HCT116 (cell line): ENCODE measurements at places on chromosomes 2 and 18.

GRCh38 chr2:239691720-239692119 lies 290.9 kb upstream of the HDAC4 start:
- H3K36me3 ChIP-seq = no peaks in the 10 kb centered on the region
- no peaks in the 10 kb centered on the region for H3K4me1 ChIP-seq
- peaks cover 22% of the 10 kb centered on the region for H3K27me3 ChIP-seq
- DNase-seq = no peak

DNA sequence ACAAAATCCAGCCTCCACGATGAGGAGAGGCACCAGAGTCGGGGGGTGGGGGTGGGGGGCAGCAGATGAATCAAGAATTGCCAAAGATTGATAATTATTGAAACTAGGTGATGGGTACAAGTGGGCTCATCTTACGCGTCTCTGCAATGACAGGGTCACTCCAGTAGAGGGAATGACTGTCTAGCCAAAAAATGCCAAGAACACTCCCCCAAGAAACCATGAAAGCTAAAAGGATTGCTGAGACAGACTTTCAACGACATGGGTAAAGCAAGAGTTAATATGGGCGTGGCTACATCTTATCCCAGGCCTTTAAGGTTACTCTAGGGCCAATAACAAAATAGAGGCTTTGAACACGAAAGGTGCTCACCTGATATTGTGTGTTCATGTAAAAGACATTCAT lies 86.5 kb downstream of the STK39 start:
- H3K27ac ChIP-seq = no peak overlapping the region
- no peaks in the 10 kb centered on the region for H3K27me3 ChIP-seq
- no peak overlapping the region for H3K4me3 ChIP-seq
- no peaks in the 10 kb centered on the region for H3K36me3 ChIP-seq
- H3K4me1 ChIP-seq = peaks cover 92% of the 10 kb centered on the region

DNA sequence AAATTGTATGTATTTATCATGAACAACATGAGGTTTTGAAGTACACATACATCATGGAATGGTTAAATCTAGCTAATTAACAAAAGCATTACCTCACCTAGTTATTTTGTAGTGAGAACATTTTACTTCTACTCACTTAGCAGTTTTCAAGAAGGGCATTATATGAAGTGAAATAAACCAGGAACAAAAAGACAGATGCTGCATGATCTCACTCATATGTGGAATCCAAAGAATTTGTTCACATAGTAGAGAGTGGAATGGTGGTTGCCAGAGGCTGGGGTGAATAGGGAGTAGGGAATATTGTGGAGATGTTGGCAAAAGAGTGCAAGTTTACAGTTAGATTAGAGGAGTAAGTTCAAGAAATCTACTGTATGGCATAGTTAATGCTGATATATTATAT lies 292.0 kb downstream of the ASXL3 start:
- H3K27me3 ChIP-seq = no peaks in the 10 kb centered on the region
- H3K27ac ChIP-seq = no peak overlapping the region
- H3K4me1 ChIP-seq = no peaks in the 10 kb centered on the region
- H3K36me3 ChIP-seq = no peaks in the 10 kb centered on the region
- no peak overlapping the region for H3K4me3 ChIP-seq
- DNase-seq = no peak

GRCh38 chr18:59950215-59950944 lies 50.6 kb downstream of the PMAIP1 start:
- peaks cover 54% of the 10 kb centered on the region for H3K4me1 ChIP-seq
- no peaks in the 10 kb centered on the region for H3K36me3 ChIP-seq
- no peak overlapping the region for H3K4me3 ChIP-seq
- peak overlapping the region; percentile 80; the same call in 1 of the 2 replicates for H3K27ac ChIP-seq
- no peak for DNase-seq
- H3K27me3 ChIP-seq = no peaks in the 10 kb centered on the region

GRCh38 chr2:5982903-5983265 lies 290.7 kb downstream of the SOX11 start:
- no peaks in the 10 kb centered on the region for H3K27me3 ChIP-seq
- no peak for DNase-seq
- H3K27ac ChIP-seq = no peak overlapping the region
- H3K4me3 ChIP-seq = no peak overlapping the region
- H3K36me3 ChIP-seq = no peaks in the 10 kb centered on the region

DNA sequence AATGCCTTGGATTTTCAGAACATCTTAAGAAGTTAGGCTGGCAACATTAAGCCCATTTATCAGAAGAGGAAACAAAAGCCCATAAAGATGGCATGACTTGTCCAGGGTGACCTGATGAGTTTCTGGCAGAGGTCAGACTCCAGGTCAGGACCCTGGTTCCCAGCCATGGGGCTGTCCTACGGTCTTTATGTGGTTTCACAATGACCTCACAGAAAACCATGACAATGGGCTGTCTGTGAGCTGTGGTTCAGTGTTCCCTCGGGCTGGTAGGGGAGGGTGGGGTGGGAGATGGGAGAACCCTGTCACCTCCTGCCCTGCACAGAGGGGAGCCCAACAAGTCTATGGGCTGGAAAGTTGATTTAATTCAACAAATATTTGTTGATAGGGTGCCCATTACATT lies 101.8 kb downstream of the LOXHD1 start:
- H3K4me3 ChIP-seq = no peak overlapping the region
- H3K4me1 ChIP-seq = no peaks in the 10 kb centered on the region
- no peaks in the 10 kb centered on the region for H3K36me3 ChIP-seq
- DNase-seq = no peak
- no peak overlapping the region for H3K27ac ChIP-seq
- H3K27me3 ChIP-seq = no peaks in the 10 kb centered on the region; the same call in 1 of the 2 replicates

DNA sequence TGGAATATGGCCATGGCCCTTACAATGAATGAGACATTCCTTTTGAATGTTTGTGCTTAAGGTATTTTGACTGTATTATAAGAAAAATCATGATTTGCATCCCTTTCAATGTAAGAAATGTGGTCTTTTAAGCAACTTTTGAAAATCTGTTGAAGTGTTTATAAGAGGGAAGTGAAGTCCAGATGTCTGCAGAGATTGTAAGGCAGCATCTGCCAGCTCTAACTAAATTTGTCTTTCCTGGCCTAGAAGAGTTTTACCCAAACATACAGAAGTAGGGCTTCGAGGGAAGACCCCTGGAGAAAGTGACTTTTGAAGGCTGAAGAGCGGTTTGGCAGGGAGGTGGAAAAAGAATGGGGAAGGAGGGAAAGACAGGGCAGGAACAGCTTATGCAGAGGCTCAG lies 12.2 kb downstream of the EML6 start:
- no peaks in the 10 kb centered on the region for H3K27me3 ChIP-seq
- DNase-seq = no peak
- H3K4me3 ChIP-seq = no peak overlapping the region
- H3K36me3 ChIP-seq = no peaks in the 10 kb centered on the region
- no peaks in the 10 kb centered on the region for H3K4me1 ChIP-seq
- no peak overlapping the region for H3K27ac ChIP-seq

- no peaks in the 10 kb centered on the region for H3K36me3 ChIP-seq
- H3K27me3 ChIP-seq = no peaks in the 10 kb centered on the region
- no peak overlapping the region for H3K4me3 ChIP-seq
- no peak for DNase-seq
- no peaks in the 10 kb centered on the region for H3K4me1 ChIP-seq
- no peak overlapping the region for H3K27ac ChIP-seq
Observed at GRCh38 chr18:43772907-43773306, 495.6 kb upstream of the SYT4 start.

DNA sequence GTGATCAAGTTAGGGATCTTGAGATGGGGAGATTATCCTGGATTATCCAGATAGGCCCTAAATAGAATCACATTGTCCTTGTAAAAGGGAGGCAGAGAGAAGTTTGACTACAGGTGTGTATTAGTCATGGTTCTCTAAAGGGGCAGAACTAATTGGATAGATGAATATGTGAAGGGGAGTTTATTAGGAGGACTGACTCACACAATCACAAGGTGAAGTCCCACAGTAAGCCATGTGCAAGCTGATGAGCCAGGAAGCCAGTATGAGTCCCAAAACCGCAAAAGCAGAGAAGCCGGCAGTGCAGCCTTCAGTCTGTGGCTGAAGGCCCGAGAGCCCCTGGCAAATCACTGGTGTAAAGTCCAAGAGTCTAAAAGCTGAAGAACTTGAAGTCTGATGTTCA lies 275.8 kb downstream of the KCNS3 start:
- no peaks in the 10 kb centered on the region for H3K4me1 ChIP-seq
- no peak for DNase-seq
- no peaks in the 10 kb centered on the region for H3K36me3 ChIP-seq
- H3K27ac ChIP-seq = no peak overlapping the region
- H3K27me3 ChIP-seq = peaks cover 17% of the 10 kb centered on the region

DNA sequence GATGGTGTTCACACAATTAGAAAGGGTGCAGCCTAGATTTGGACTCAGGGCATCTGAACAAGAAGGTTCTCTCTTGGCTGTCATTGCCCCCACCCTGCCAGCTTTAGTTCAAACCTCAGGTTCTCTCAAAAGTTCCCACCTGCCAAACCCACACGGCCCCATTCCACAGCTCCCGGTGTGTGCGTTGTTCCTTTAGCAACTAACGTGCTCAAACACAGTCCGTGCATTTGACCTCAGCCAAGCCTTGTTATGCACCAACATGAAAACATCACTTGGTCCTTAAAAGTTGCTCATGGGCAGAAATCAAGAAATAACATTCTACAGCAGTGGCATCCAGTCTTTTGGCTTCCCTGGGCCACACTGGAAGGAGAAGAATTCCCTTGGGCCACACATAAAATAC lies 32.0 kb downstream of the LOXHD1 start:
- H3K27ac ChIP-seq = no peak overlapping the region
- no peak overlapping the region for H3K4me3 ChIP-seq
- no peaks in the 10 kb centered on the region for H3K36me3 ChIP-seq
- peaks cover 57% of the 10 kb centered on the region for H3K27me3 ChIP-seq

DNA sequence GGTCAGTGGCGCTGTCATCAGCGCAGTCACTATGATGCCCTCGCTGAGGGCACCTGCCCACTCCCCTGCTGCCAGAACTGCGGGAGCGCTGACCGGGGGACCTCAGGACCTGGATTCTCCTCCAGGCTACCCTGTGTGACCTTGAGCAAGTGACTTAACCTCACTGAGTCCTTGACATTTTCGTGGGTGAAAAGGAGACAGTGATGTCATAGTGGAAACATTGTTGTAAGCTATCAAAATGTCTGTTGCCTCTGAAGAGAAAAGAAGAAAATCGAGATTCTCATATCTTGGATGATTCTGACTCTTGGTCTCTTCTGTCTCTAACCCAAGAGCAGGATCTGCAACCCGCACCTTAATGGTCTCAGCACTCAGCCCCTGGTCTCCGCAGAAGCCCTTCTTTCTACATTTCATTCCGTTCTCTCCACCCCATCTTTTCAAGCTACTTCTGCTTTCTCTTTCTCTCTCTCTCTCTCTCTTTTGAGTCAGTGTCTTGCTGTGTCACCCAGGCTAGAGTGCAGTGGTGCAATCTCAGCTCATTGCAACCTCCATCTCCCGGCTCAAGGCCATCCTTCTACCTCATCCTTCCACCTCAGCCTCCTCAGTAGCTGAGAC lies 978 bp upstream of the TUBA4A start:
- DNase-seq = no peak
- H3K4me3 ChIP-seq = peak overlapping the region; percentile 69
- peak overlapping the region; percentile 12; the same call in 1 of the 2 replicates for H3K27ac ChIP-seq
- peaks cover 17% of the 10 kb centered on the region for H3K4me1 ChIP-seq

DNA sequence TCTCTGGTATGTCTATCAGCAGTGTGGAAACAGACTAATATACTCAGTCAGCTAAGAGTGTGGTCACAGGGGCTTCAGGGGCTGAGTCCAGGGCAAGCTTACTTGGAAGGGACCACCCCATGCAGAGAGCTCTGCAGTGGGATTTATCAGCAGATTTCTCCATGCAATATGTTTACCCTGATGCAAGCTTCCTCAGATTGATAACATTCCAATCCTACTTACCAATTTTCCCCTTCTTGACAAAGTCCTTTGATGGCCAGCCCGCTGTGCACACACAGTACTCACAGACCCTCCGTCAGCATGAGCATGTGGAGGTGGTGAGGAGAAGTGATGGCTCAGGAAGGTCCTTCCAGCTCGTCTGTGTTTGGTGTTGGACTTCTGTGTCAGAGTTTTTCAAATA lies 51.8 kb downstream of the SH3RF3 start:
- H3K27me3 ChIP-seq = peaks cover 2% of the 10 kb centered on the region; the same call in 1 of the 2 replicates
- DNase-seq = no peak
- H3K36me3 ChIP-seq = no peaks in the 10 kb centered on the region
- H3K4me3 ChIP-seq = no peak overlapping the region

GRCh38 chr2:19504400-19505198 lies 146.2 kb upstream of the OSR1 start:
- no peak overlapping the region for H3K27ac ChIP-seq
- no peak for DNase-seq
- H3K27me3 ChIP-seq = no peaks in the 10 kb centered on the region
- peaks cover 6% of the 10 kb centered on the region; the same call in 1 of the 2 replicates for H3K4me1 ChIP-seq
- no peak overlapping the region for H3K4me3 ChIP-seq

GRCh38 chr2:159716857-159717256 lies 4.6 kb downstream of the MARCHF7 start:
- peaks cover 15% of the 10 kb centered on the region for H3K4me1 ChIP-seq
- no peak overlapping the region for H3K27ac ChIP-seq
- H3K27me3 ChIP-seq = no peaks in the 10 kb centered on the region
- no peak overlapping the region for H3K4me3 ChIP-seq
- H3K36me3 ChIP-seq = peaks cover 37% of the 10 kb centered on the region; the same call in 1 of the 2 replicates
- DNase-seq = no peak

- no peak overlapping the region for H3K4me3 ChIP-seq
- H3K27ac ChIP-seq = no peak overlapping the region
- no peaks in the 10 kb centered on the region for H3K27me3 ChIP-seq
- peak; percentile 45 for DNase-seq
- H3K36me3 ChIP-seq = no peaks in the 10 kb centered on the region
Observed at GRCh38 chr2:140586379-140586778, 1544.4 kb downstream of the LRP1B start.

DNA sequence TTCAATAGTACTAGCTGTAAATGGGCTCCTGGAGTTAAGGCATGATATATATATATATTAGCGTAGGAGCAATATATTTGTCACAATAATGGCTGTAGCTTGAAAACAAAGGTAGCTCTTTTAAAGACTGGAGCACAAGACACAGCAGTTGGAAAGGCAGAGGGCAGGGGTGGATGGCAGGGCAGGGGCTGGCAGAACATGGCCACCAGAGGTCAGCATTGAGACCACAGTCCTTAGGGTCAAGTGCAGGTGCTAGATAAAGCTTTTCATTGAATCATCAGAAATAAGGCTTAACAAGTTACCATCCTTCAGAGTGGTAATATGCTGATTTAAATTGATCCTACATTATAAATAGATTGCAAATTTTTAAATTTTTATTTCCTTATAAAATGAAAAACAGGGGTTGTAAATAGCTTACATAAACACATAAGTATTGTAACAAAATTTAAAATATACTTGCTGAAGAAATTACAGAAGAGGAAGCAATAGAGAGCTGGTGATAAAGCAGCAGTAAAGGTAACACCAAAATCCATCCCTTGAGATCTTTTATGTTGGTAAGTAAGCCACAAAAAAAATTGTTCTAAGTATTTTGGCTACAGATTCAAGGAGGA lies 161.2 kb upstream of the PIEZO2 start:
- H3K4me1 ChIP-seq = no peaks in the 10 kb centered on the region
- peaks cover 16% of the 10 kb centered on the region; the same call in 1 of the 2 replicates for H3K27me3 ChIP-seq
- no peak overlapping the region for H3K4me3 ChIP-seq
- H3K27ac ChIP-seq = no peak overlapping the region

GRCh38 chr2:75317316-75317715 lies 118.0 kb upstream of the TACR1 start:
- H3K4me3 ChIP-seq = no peak overlapping the region
- DNase-seq = no peak
- no peaks in the 10 kb centered on the region for H3K4me1 ChIP-seq
- no peak overlapping the region for H3K27ac ChIP-seq
- peaks cover 5% of the 10 kb centered on the region for H3K27me3 ChIP-seq

GRCh38 chr2:205696331-205696926 lies 14.1 kb downstream of the NRP2 start:
- no peak overlapping the region for H3K4me3 ChIP-seq
- no peaks in the 10 kb centered on the region for H3K27me3 ChIP-seq
- no peaks in the 10 kb centered on the region; the same call in 1 of the 2 replicates for H3K4me1 ChIP-seq
- no peak for DNase-seq
